ENCODE measurements at places on chromosomes 6 and 20. TPM values are rescaled to one million over a fixed set of nuclear protein-coding genes. Genes with fewer than 3 reads are reported as not detected.

- DNase-seq = no peak
Measured at GRCh38 chr20:45892828-45893500, 1.8 kb downstream of the CTSA start.

GRCh38 chr20:3730803-3731672 lies 1.4 kb upstream of the HSPA12B start:
- DNase-seq = no peak

DNA sequence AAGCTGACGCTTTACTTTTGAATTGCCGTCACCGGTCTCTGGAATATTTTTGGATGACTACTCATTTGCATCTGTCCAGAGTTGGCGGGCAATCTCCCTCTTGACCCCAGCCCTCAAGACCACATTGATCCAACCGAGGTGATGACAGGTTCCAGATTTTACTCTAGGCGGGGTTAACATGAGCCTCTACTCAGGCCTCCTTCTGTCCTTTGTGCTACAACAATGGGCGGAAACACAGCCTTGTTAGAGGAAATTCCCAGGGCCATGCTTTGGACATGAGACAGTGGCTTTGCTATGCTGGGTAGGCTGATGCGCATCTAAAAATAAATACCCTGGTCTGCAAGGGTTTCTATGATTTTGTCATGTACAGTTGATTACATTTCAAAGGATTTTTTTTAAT lies 27.0 kb upstream of the ADGRF5 start:
- DNase-seq = peak; percentile 100

DNA sequence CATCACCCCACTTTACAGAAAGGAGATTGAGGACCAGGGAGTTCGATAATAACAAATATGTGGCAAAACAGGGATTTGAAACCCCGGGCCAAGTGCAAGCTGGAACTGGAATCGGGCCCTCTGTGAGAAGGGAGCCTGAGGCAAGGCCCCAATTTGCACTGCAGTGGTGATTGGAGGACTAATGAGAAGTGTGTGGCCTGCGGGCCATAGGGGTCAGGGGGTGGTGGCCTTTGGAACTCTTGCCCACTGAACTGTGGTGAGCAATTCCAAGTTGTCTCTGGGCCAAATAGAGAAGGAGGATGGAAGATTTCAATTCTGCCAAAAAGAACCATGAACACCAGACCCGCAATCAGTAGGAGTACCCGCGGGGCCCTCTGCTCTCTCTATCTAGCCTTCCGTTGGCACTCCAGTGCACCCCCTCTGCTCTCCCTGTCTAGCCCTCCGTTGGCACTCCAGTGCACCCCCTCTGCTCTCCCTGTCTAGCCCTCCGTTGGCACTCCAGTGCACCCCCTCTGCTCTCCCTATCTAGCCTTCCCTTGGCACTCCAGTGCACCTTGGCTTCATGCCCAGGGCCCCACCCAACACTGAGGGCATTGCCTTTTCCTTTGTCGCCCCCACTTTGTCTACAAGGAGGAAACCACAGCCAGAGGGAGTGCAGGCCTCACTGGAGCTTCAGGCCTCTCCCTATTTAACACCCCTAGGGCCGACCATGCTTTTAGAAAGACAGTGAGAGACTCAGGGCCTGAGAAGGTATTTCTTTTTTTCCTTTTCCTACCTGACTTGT lies 6.0 kb upstream of the PTPRA start:
- DNase-seq = no peak

DNA sequence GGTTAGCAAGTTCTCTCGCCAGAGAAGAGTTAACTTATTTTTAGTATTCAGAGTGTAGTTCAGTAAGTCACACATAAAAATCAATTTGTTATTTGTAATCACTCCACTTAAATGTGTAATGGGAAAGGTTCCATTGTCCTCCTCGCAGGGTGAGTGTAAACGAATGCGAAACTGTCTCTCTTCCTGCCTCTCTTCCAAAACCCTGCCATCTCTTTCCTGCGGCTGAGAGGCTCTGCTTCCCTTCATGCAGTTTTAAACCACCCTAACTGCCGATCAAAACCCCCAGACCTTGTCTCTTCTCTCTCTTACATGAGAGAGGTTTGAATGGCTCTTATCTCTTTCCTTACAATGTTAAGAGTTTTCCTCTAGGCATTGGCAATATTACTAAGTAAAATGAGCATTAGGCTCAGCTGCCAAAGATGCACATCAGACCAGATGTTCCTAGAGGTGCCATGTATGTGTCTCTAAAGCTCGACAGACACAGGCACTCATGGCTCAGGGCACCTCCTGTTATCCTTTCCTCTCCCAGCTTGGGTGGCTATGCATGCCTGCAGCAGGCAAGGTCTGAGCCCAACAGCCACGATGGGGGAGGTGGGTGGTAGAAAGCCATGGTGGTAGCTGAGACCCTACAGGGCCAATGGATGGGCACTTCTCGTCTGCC lies 91.2 kb downstream of the JARID2 start:
- peak; percentile 15 for DNase-seq

GRCh38 chr20:25500880-25501351 lies 84.4 kb downstream of the NINL start:
- DNase-seq = no peak

DNA sequence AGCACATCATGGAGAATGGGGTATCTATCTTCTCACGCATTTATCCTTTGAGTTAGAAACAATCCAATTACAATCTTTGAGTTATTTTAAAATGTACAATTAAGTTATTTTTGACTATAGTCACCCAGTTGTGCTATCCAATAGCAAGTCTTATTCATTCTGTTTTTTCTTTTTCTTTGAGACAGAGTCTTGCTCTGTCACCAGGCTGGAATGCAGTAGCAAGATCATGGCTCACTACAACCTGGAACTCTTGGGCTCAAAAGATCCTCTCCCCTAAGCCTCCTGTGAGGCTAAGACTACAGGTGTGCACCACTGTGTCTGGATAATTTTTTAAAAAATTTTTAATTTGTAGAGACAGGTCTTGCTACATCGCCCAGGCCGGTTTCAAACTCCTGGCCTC lies 201.5 kb upstream of the ZNF217 start:
- DNase-seq = no peak

- DNase-seq = peak; percentile 72
Measured at GRCh38 chr6:147285087-147285855, 81.1 kb downstream of the STXBP5 start.

DNA sequence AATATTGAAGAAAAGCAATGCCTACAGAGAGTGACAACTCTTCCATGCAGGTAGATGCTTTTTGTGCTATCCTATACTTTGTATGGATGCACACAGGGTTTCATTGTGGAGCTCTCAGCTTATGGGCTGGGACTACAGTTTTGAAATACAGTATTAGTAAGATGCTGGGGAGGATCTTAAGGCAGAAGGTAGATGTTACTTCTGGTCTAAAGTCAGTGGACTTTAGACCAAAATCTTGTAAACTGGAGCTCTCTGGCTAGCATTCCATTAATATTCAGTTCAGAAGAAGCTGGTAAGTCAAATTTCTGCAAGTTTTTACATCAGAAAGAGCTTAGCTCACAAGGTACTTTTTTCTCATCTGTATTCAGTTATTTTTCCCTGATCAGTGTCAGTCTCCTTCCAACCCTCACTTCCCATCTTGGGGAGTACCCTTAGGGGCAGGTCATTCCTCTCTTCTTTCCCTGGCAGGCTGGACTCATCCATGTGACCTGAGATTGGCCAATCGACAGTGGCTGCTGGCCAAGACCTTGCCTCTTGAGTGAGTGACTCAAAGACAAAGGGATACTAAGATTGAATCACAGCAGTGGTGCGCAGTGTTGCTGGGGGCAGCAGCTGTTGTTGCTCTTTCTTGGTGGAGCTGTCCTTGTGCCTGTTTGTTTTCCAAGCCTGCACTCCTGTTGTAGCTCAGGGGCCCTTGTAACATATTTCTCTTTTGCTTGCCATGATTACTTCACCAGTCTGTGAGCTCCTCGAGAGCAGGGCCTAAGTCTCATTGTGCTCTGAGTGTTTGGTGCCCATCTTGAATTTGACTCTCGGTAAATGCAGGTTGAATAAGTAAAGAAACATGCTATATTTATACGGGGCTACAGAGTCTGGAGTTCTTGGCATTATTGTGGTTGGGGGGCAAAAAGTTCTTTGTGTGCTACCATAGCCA lies 2.8 kb upstream of the PHF20 start:
- peak; percentile 98 for DNase-seq

DNA sequence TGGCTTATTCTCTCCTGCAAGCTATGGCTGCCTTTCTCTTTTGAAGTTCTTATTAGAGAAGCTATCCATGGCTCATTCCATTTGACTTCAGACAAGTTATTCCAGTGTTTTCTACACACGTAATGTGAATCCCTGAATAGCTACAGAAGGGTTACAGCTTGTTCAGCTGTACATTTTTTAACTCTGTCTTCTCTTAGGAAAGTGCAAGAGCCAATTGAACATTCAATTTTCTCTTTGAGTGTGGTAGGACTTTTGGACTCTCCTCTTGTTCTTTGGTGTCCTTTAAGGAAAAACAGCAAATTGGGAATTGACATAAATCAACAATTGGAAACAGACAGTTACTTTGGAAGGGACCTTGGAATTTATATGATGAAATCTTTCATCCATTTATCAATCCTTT lies 125.8 kb downstream of the EPM2A start:
- DNase-seq = no peak

The PAK5 gene
- not detected for total RNA-seq

The C20orf204 gene
- 13.3 TPM for total RNA-seq

The OR2J2 gene
- total RNA-seq = not detected

The APOM gene
- total RNA-seq = 0.37 TPM

The TMEM151B gene
- total RNA-seq = not detected

The MEP1A gene
- total RNA-seq = not detected
